ENCODE measurements at places on chromosomes 5 and 9. TPM values are rescaled to one million over a fixed set of nuclear protein-coding genes. Genes with fewer than 3 reads are reported as not detected.

DNA sequence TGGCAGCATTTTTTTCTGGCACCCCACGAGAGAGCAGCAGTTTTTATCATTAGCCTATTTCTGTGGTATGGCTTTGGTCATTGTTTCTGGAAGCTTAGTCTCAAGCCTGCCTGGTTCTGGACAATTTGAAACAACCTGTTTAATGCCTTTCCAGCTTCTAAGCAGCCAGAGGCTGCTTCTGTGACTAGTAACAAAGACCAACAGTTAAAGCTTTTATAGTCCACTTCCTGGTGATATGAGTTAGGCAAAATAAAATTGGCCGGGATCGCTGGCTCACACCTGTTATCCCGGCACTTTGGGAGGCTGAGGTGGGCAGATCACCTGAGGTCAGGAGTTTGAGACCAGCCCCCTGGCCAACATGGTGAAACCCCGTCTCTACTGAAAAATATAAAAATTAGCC, 24.0 kb downstream of the LYRM7 start:
- DNase-seq: no peak

DNA sequence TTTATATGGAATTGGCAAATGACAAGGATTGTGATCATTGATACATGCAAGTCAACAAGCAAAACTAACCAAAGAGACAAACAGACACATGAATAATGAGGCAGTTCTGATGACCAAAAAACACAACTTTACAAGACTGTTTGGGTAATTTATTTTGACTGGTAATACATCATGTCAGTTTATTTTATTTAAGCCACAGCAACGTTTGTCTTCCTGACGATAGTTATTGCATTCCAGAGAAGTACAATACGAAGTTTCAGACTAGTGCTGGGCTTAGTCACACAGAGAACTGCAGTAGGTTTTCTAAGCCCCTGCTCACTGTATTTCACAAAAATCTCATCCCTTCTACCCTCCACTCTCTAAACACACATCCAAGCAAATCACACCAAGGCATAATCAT, 514.2 kb downstream of the RAB3C start:
- no peak for DNase-seq

DNA sequence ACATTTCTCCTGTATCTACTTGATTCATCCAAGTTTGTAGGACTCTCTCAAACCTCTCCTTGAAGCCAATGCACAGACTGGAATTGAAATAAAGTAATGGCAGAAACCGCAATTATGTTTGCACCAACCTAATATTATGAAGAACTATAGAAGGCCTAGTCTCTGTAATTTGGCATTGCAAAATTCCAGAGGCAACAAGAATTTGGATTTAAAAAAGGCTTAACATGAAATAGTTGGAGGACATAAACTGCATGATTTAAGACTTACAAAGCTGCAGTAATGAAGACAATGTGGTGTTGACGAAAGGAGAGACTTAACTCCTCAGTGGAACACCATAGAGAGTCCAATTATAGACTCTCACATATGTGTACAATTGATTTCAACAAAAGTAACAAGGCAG, 117.8 kb upstream of the MINAR2 start:
- no peak for DNase-seq

Gene TPPP
- total RNA-seq: 2.5 TPM

DNA sequence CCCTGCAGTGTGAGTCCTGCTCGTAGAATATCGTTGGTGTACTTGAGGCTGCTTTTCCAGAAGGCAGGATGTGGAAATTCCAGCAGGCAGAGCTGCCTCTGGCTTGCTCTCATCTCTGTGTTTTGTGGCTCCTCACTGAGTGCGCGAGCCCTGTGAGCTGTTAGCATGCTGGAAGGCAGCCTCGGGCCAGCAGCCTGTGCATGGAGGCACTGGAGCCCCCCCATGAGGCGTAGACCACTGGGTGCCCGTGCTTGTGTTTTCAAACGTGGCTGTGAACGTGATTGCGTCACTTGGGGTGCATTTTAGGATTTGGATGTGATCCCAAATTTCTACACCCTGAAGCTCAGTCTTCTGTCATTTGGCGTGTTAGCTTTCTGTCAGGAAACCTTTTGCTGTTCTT, 3.2 kb downstream of the WDR5 start:
- no peak for DNase-seq

- no peak for DNase-seq
Observed at GRCh38 chr9:22114956-22115355, 105.9 kb upstream of the CDKN2B start.

- peak; percentile 41 for DNase-seq
Observed at GRCh38 chr9:127004946-127005769, 90.6 kb downstream of the RALGPS1 start.

DNA sequence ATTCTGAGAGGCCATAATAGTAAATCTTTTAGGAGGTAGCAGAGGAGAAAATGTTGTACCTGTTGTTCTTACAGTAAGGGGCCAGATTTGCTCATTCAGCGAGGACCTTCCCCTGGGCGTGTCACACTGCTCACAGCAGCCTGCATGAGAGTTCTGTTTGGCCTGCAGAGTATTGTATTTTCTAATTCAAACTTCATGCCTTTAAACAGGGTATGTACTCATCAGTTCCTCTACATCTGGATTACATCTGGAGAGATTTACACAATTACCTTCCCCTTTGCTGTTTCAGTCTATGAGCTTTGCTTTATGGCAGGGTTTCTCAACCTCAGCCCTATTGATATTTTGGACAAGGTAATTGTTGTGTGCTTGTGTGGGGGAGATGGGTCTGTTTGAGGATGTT, 170.9 kb upstream of the STK32A start:
- DNase-seq: no peak

Gene NOL6
- 34.8 TPM for total RNA-seq

Gene NR5A1
- not detected for total RNA-seq

GRCh38 chr5:76367623-76368371, 35.3 kb upstream of the IQGAP2 start:
- DNase-seq: peak; percentile 51

Gene SLCO6A1
- not detected for total RNA-seq

Gene GLDC
- total RNA-seq: 17.3 TPM

Gene SLC36A3
- not detected for total RNA-seq

Gene PHF24
- 0.58 TPM for total RNA-seq

- peak; percentile 56 for DNase-seq
Observed at GRCh38 chr9:38339087-38339486, 53.4 kb upstream of the ALDH1B1 start.

Gene DAB2IP
- total RNA-seq: 51.1 TPM

- DNase-seq: no peak
Observed at GRCh38 chr9:2126331-2126803, 111.2 kb downstream of the SMARCA2 start.

Gene F2RL1
- 144 TPM for total RNA-seq

DNA sequence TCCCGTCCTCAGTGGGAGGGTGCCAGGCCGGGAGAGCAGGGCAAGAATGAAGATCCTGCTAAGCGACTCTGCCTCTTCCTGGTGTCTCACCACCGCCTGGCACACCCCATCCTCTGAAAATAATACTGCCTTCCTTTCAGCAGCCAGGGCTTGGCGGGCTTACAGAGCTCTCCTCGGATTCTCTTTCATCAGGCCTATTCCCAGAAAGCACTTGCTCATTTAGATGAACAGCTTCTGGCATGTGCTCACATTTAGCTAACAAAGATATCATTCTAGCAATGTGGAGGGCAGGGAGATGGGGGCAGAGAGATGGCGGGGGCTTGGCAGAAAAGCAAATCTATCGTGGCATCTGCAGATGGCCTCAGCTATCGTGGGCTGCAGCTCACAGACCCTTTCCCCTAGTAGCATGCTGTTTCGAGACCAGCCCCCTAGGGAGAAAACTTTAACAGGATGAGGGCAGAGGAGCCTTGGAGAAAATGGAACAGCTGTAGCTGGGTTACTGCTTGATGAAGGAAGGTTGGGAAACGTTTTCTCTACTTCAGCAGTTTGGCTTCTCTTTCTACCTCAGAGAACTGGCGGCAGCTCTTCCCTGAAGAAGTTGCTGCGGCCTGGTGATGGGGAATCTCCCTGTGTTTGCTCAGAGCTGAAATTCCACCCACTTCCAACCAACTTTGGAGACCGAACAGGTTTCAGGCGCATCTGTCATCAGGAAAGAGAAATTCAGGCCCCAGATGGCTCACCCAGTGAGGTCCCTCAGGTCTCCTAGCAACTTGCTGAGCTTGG, 102.1 kb downstream of the TMEM174 start:
- no peak for DNase-seq

DNA sequence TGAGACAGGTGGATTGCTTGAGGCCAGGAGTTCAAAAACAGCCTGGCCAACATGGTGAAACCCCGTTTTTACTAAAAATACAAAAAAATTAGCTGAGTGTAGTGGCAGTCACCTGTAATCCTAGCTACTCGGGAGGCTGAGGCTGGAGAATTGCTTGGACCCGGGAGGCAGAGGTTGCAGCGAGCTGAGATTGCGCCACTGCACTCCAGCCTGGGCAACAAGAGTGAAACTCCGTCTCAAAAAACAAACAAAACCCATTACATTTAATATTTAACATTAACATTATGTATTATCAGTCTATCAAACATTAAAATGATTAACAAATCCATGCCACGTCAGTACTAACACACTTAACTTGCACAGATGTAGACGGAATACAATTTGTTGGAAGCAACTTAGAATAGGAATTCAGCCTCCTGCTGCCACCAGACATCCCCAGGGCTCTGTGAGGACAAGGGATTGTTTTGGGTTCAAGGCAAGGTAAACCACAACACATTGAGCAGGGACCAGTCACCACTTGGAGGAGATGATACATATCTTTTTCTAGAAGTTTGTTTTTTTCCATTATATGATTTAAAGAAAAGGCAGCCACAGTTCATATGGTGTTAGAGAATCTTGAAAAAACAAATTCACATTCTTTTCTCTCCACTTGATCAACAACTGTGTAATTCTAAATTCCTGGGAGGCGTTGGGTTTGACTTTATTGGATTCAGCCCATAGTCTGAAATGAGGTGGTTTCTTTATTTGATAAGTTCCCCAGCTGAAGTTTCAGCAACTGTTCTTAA, 104.1 kb upstream of the BASP1 start:
- peak; percentile 32 for DNase-seq

GRCh38 chr5:89338935-89339334, 456.0 kb upstream of the MEF2C start:
- no peak for DNase-seq

- DNase-seq: no peak
Observed at GRCh38 chr9:132919614-132920268, 24.7 kb downstream of the TSC1 start.

GRCh38 chr9:130579738-130580463, 524 bp downstream of the FUBP3 start:
- DNase-seq: no peak

Gene CENPK
- 18.4 TPM for total RNA-seq

Gene PCYOX1L
- total RNA-seq: 8.6 TPM

DNA sequence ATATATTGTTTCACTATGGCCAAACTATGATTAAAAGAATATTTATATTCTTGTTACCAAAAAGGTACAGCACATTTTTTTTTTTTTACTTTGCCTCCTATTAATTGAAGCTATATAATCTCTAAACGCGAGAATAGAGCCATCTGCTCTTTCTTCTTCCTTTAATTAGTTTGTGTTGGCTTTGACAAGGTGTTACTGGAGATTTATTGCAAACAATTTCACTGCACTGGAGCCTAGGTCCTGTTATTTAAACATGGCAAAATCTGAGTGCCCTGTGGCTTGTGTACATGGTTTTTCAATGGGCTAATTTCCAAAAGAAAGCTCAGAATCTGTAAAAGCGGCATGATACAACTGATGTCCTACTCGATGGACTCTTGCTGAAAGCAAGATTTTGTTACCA, 40.8 kb upstream of the GABRG2 start:
- no peak for DNase-seq

DNA sequence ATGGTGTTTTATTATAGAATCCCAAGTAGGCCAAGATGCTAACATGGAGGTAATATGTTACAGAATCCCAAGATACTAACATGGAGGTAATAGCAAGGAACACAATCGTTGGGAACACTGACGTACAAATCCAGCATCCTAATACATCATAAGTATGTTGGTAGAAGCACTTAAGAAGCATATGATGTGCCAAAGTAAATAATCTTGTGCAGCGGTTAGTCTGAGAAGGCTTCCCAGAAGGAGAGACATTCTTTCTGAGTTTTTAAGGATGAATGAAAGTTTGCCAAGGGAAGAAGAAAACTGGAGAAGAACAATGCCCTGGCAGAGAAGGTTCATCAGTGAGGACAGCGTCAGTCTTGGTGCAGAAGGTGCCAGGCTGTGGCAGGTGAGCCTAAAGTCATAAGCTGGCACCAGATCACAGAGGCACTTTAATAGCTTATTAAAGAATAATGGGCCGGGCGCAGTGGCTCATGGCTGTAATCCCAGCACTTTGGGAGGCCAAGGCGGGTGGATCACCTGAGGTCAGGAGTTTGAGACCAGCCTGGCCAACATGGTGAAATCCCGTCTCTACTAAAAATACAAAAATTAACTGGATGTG, 294.5 kb upstream of the PIK3R1 start:
- DNase-seq: no peak

Measured in kidney epithelial cell (primary cell).